Cortex of kidney (tissue), 1 donor: ENCODE measurements at places on chromosomes 3 and 15.

DNA sequence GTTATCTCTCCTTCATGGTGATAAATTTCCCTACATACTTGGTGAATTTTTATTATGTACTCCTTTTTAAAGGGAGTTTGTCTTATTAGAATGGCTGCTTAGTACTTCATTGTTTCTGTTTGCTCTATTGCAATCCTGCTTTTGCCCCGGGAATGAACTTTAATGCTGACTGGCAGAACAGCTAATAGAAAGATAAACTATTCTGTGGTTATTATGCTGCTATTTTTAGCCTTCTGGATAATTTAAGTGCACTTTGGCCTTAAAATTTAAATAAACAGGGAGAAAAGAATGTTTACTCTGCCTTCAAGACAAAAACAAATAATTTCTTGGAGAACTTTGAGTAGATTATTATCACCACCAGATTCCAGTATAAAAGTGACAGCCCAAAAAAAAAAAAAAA lies 413.8 kb upstream of the CCDC54 start:
- no peak for DNase-seq

GRCh38 chr3:10557250-10557649 lies 51.9 kb upstream of the ATP2B2 start:
- no peak for DNase-seq

- DNase-seq = no peak
These were observed 3.8 kb upstream of the FRMD4B start for GRCh38 chr3:69389520-69390248.

GRCh38 chr3:162491952-162492351 lies 995.3 kb downstream of the OTOL1 start:
- DNase-seq = no peak

DNA sequence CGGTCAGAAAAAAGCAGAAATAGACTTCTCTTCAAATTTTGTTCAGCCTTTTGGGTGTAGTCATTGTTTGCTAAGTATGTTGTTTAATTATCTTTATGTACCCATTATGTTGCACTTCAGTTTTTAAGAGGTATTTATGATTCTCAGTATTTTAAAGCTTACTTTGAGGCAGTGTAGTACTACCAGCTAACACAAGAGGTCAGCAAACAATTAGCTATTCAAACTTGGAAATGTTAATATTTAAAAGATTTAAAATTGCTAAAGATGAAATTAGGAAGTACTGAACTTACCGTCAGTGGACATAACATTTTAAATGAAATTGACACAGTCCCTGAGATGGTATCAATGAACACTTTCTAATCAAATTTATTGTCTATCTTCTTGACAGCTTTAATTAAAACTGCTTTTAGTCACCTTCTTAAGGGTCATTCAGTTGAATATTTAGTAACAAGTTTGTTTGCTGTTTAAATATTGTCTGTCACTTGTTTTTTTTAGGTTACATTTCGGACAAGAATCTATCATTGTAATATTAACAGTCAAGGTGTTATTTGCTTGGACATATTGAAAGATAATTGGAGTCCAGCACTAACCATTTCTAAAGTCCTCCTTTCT lies 28.1 kb downstream of the NKIRAS1 start:
- no peak for DNase-seq

- DNase-seq = no peak
These were observed 161.0 kb upstream of the SLC24A5 start for GRCh38 chr15:47959617-47960413.

DNA sequence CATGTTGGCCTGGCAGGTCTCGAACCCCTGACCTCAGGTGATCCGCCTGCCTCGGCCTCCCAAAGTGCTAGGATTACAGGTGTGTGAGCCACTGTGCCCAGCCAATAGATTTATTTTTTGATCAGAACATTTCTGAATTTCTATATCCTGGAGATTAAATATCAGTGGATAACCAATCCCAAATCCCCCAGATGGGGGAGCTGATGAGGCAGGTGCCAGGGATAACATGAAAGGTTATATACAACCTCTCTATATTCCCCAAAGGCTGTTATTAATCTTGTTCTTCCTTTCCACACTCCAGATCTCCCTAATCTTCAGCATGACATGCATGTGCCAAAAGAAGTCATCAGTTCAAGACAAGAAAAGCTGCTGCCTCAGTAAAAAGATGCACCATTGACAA lies 112.3 kb downstream of the WDR76 start:
- DNase-seq = no peak
